CD8-positive, alpha-beta memory T cell (primary cell): ENCODE measurements at places on chromosomes 3 and 15. TPM values are rescaled to one million over a fixed set of nuclear protein-coding genes. Genes with fewer than 3 reads are reported as not detected.
A peak's percentile ranks its signal among the peaks of the same experiment; 100 is the strongest.

- no peak for DNase-seq
These were observed 4.9 kb downstream of the NT5DC2 start for GRCh38 chr3:52528586-52529375.

DNA sequence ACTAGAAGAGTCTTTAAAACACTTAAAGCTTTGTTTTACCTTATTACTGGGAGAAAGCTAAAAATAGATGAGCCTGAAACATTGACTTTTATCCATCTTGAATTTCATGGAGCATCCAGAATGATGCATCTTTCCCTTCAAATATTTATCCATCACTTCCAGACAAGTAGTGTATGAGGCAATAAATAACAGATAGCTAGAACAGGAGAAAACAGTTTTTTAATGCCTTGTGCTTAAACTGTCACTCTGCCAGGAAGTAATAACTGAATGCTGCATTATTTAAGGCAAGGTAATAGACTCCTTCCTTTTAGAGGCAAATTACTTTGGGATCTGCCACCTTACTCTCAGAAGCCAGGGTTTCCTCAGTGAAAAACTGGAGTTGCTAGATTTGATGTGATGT lies 225.8 kb upstream of the NAALADL2 start:
- no peak for DNase-seq

- DNase-seq: no peak
These were observed 9.5 kb downstream of the C3orf20 start for GRCh38 chr3:14684447-14684846.

DNA sequence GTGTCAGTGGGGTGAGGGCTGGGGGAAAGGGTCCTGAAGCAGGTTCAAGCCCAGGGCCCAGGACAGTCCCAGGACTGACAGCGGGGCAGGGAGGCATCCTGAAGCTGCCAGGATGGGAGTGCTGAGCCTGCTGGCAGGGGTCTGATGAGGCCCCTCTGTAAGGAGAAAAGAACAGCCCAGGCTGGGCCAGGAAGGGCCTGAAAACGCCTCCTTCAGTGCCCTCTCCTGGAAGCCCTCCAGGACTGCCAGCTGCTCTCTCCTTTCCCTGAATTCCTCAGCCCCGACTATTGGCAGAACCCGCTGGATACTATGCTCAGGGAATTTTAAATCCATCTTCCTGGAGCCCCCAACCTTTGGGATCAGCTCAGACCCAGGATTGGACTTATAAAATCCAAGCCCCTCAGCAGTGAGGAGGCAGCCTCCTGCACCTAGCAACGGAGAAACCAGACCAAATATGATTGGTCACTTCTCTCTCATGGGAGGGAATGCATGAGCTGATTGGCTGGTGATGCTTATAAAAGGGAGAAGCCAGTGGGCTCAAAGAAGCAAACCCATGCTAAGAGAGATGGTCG lies 203.5 kb upstream of the LINGO1 start:
- no peak for DNase-seq

- no peak for DNase-seq
These were observed 72.3 kb downstream of the CD200R1L start for GRCh38 chr3:112774293-112774926.

- no peak for DNase-seq
These were observed 44.1 kb upstream of the SLC12A8 start for GRCh38 chr3:125256675-125257074.

DNA sequence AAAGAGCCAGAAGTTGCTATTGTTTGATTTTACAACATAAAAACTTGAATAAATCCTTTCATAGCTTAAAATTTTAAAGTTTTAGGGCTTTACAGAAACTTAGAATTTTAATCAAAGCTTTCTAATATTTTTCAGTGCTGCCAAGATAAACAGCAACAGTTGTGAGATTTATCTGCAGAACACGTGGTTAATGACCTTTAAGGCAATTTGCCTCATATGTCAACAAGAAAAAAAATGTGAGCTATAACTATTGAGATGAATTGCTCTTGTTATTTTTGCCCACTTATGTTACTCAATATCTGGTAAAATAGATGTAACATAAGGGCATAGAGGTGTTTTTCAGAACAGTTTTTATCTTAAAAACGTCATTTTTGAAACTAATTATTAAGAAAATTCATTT lies 96.7 kb upstream of the NECTIN3 start:
- no peak for DNase-seq

- no peak for DNase-seq
These were observed 1384.0 kb downstream of the ZPLD1 start for GRCh38 chr3:103818800-103819199.

DNA sequence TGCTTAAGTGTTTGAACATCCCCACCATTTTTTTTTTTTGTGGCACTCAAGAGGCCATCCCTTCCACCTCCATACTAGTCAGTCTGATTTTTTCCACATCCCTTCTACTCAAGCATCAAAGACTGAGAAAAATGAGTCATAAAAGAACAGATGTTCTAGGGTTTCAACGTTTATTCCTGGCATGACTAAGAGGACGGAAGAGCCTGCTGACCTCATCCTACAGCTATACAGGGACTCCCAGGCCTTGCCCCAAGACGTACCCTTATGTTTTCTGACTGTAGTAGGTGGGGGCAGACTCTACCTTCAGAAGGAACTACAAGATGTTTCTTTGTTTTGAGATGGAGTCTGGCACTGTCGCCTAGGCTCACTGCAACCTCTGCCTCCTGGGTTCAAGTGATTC lies 3.3 kb upstream of the ITPKA start:
- DNase-seq: no peak

GRCh38 chr15:61146931-61147230 lies 82.2 kb downstream of the RORA start:
- DNase-seq: no peak

DNA sequence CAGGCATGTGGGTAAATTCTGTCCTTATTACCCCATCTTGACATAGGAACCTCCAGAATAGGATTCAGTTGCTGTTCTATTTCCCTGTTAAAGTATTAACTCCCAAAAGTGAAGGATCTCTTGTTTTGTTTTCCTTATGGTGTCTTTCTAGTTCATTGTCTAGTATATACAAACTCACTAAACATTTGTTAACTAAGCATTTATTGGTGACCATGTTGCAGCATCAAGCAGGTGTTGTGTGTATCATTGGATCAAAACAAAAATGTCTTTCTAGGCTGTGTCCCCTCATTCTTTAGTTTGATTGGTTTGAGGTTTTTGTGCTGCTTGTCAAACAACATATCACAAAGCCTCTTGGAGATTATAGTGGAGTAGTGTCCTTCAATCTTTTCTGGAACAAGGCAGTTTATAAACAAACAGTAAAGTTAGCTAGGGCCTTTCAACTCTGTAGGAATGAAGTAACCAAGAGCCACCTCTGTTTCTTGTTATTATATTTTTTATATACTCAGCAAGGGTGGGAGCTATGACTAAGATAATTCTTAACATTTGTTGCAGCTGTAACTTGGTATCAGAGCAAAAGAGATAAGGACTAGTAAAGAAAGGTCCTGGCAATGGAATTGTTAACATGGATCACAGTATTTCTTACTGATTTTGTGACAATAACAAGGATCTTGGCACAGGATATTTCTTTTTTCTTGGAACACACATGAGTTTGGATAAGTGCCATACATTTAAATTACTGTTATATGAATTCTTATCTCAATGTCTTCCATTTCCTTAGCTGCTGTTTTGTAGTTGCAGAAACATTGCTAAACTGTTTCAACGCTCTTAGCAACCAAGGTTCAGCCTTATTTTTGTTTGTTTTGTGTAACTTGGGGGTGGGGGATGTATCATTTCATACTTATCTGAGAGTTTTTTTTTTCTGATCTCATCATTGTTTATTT lies 49.3 kb downstream of the TMOD3 start:
- no peak for DNase-seq

DNA sequence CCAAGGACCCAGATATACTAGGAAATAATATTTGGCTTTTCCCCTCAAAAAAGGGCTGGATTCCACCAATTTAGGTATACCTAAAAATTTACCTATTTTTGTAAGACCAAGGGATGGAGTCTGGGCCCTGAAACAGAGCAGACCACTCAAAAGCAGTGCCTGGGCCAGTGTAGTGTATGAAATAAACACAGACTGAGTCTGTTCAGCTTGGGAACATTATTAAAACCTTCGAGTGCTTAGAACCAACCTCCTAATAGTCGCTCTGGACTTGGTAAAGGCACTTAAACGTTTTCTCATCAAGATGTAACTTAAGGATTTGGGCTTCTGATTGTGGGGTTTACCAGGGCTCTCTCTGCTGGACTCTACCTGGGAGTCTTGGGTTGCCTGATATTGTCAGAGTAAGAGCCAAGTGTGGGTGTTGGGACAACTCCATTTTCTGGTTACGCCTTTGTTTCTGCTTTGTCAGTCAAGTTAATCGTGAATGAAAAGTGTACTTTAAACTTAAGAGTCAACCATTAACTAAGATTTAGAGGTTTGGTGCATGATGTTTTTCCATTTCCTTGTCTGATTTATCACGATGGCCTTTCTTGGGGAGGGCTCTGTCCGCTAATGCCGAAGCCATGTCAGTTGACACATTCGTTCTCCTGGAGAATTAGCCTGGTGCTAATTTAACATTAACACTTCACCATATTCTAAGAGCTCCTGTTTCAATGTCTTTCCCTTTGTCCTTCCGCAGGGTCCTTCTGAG lies 221.0 kb upstream of the TPM1 start:
- DNase-seq: no peak

GRCh38 chr3:122231465-122232157 lies 48.1 kb downstream of the CASR start:
- no peak for DNase-seq

GRCh38 chr3:119628816-119629445 lies 31.2 kb downstream of the PLA1A start:
- DNase-seq: no peak

DNA sequence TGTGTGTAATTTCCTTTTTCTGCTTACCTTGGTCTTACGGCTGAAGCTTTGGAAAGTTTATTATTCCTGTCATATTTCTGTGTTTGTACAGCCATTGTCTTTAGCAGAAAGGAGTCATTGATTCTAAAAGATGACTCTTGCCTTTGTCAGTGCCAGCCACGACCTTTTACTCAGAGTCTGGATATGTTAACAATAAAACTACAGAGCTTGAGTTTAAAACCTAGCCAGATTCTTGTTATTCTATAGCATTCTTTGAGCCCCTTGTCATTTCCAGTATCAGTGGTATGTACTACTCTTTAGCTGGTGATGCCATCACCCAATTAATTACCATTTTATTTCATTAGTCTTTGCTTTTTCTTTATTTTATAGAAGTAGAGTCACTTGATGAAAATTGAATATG lies 142.4 kb downstream of the TCF12 start:
- no peak for DNase-seq

DNA sequence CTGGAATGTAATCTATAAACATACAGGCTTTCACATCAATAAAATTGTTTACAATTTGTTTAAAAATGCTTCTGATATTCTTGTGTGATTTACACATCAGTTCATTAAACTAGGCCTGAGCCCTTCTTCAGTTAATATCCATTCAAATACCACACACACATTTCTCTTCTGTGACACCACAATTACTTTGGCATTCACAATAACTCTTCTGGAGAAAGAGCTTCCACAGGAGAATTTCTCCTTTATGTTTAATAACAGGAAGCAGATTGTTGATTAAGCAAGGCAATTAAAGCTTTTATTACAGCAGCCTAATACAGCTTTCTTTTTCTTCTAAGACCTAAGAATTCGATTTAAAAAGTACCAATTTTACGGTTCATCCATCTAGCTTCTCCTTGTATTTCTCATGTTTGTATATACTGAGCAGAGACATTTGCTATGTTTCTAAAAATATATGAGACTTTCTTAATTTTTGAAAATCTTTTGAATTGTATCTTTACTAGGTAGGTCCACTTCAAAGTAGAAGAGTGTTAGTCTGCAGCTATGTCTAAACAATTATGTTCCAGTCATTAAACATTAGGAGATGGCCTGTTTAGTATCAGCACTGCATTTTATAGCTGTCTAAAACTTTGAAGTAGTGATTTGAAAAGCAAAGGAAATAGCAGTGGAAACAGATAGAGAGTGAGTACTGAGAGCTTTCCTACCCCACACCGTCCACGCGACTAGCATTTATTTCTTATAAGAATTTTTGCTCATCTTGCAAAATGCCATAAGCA lies 511.1 kb upstream of the UBE2E2 start:
- DNase-seq: no peak

GRCh38 chr3:156781310-156782230 lies 44.6 kb upstream of the LEKR1 start:
- DNase-seq: no peak

DNA sequence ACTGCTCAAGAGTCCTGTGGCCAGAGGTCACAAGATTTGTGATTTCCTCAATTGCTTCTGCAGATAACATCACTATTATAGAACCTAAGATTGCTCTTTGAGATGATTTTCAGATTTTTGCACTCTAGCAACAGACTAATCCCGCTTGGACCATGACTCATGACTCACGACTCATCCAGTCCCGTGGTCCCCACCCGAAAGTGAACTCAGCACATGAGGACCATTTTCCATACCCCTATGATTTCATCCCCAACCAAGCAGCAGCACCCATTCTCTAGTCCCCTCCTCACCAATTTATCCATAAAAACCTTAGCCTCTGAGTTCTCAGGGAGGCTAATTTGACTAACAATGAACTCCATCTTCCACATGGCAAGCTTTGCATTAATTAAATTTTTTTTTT lies 106.3 kb upstream of the ALCAM start:
- DNase-seq: no peak

DNA sequence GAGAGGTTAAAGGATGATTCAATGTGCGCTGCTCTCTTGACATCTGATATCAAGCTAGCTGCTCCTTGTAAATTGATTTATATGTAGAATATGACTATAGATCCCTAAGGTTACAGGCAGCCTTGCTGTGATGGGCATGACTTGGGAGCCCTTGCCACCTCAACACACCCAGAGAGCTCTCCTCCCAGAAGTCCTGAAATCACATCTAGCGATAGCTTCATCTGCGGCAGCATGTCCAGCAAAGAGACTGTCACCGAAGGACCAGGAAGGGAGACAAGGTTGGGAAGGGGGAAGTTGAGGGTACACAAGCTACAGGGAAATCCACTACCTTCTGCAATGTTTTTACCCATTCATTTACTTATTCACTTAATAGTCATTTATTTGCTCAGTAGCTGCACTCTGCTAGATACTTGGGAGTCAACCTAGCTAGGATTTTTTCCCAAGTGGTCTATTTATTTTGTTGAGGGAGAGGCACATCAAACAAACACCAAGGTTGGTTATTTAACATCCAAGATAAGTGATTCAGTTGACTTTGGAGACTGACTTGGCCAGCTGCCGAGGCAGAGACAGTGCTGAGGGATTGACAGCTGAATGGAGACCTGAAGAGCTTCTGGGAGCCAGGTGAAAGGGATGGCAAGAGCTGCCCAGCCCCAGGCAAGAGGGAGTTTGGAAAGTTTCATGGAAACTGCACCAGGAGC lies 205.8 kb upstream of the IL12A start:
- DNase-seq: no peak

GRCh38 chr3:149970716-149971402 lies at the start of gene PFN2:
Gene PFN2 (minus strand): TSS chr3:149970895. CDS start chr3:149970856, 39 bp downstream.
- DNase-seq: peak; percentile 55

The NEO1 gene
- total RNA-seq: 9.1 TPM

The SLC28A1 gene
- not detected for total RNA-seq

The FMN1 gene
- total RNA-seq: 0.11 TPM

The GADL1 gene
- not detected for total RNA-seq

The ASB14 gene
- not detected for total RNA-seq

The ZNF619 gene
- total RNA-seq: 9.6 TPM

The SH2D7 gene
- not detected for total RNA-seq

The SLC22A14 gene
- not detected for total RNA-seq
